ENCODE measurements at places on chromosomes 2 and 18.
A peak's percentile ranks its signal among the peaks of the same experiment; 100 is the strongest.

GRCh38 chr2:29729401-29729800, 192.0 kb downstream of the ALK start:
- no peak for DNase-seq

DNA sequence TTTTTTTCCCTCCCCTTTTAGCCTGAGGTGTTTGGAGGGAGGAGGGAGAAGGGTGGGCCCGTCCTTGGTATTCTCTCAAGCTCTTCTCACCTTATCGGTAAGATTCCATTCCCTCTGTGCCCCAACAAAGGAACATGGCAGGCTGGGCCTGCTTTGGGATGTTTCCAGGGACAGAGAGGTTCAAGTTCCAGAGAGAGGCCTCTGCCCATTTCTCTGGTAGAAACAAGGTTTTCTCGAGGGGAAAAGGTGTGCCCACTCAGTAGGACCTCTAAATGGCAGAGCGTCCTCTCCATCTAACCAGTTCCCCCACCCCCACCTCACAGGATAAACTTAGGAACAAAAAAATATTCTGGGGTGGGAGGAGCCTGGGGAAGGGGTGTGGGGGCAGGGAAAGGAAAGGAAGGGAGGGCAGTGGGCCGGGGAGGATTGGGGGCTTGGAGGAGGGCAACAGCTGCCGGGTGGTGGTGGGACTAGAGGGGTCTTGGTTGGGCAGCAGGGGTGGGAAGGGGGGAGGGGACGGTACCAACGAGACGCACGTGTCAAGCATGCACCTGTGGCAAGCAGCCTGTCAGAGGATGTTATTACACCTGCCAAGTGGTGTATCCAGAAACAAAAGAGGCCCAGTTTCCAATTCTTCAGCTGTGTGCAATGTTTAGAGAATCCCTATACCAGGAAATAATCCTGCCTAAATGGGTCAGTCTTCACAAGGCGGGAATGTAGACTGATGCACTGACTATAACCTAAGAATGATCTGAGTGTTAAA, 2.1 kb downstream of the PCBP1 start:
- no peak for DNase-seq

DNA sequence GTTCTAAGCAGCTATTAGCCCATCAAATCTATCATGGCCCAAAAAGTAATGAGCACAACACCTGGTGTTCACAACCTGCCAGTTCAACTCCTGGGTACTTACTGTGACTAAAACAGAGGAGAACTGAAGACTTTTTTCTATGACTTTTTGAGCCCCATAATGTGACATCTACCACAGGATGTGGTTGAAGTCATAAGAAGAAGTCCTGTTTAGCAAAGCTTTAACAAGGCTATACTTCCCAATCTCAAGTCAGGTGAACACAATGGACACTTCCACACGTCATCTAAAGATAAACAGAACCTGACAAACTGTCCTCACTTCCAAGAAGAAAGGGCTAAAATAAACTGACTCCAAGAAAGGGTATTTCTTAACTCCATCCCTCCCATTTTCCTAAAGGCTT, 138.8 kb downstream of the ATAD2B start:
- DNase-seq: no peak

- DNase-seq: no peak
Measured at GRCh38 chr2:137980459-137980858, 16.2 kb downstream of the HNMT start.

GRCh38 chr2:102027036-102027980, 35.5 kb downstream of the IL1R2 start:
- DNase-seq: peak; percentile 69
